ENCODE measurements at places on chromosomes 2 and 18. TPM values are rescaled to one million over a fixed set of nuclear protein-coding genes. Genes with fewer than 3 reads are reported as not detected.

RNF138 gene
- 28.8 TPM for total RNA-seq

IGFBP5 gene
- 2.3 TPM for total RNA-seq

SLC4A3 gene
- total RNA-seq: 6.9 TPM

LHCGR gene
- total RNA-seq: not detected

MARCO gene
- 0.07 TPM for total RNA-seq

SLC14A1 gene
- total RNA-seq: not detected

WNT10A gene
- 7.5 TPM for total RNA-seq

TMEM198 gene
- total RNA-seq: 0.36 TPM

TCF23 gene
- not detected for total RNA-seq

ZBTB14 gene
- total RNA-seq: 9.2 TPM

SATB2 gene
- total RNA-seq: 0.68 TPM

NYAP2 gene
- under 0.01 TPM for total RNA-seq

NGEF gene
- total RNA-seq: 2.1 TPM

RBMS1 gene
- total RNA-seq: 67.2 TPM

CAPN14 gene
- 1.4 TPM for total RNA-seq

TUBA3E gene
- not detected for total RNA-seq

SCN3A gene
- not detected for total RNA-seq

CTLA4 gene
- not detected for total RNA-seq

SLC9A4 gene
- not detected for total RNA-seq

EN1 gene
- not detected for total RNA-seq

CTAGE1 gene
- total RNA-seq: not detected

FAM237A gene
- total RNA-seq: not detected

HOXD10 gene
- not detected for total RNA-seq

FBXO48 gene
- total RNA-seq: 0.68 TPM

LMAN1 gene
- total RNA-seq: 341 TPM

LONRF2 gene
- not detected for total RNA-seq

Data from nasal cavity respiratory epithelium epithelial cell of viscerocranial mucosa (primary cell).